ENCODE measurements at places on chromosomes 3 and 15. TPM values are rescaled to one million over a fixed set of nuclear protein-coding genes. Genes with fewer than 3 reads are reported as not detected.

- DNase-seq: no peak
Observed at GRCh38 chr3:188624828-188625227, 470.9 kb downstream of the LPP start.

DNA sequence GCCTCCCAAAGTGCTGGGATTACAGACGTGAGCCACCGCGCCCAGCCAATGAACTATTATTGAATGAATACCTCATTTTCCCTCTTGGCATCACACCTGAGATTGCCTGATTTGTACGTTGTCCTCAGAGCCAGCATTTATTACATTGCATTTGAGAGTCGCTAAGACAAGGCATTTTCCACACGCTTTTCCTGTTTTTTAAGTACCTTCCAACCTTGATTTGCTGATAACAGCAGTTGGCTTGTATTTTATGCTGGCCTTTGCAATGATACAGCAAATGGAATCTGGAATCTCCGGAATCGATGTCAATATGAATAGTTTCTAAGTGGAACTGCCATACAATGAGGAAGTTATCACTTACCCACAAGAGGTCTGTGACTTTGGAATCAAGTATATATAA lies 15.7 kb upstream of the CNBP start:
- DNase-seq: no peak

- no peak for DNase-seq
Observed at GRCh38 chr3:5653426-5654143, 466.1 kb downstream of the EDEM1 start.

DNA sequence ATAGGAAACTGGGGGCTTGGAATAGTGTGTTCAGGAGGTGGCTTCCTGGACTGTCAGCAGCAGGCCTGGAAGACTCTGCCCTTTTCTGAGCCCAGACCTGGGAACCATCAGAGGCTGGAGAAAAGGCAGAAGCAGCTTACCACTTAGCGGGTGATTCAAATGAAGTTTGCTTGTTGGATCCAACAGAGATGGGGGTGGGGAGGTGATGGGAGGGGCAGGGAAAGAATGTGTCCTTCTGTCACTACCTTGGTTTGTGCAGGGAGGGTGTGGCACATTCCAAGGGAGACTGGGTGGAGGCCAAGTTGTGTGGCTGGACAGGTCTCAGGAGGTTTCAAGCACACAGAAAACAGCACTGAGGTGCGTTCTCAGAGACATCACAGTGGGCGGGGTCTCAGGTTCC lies 58.8 kb downstream of the TRAK1 start:
- no peak for DNase-seq

- peak; percentile 59 for DNase-seq
Observed at GRCh38 chr3:182165234-182165633, 453.5 kb downstream of the SOX2 start.

DNA sequence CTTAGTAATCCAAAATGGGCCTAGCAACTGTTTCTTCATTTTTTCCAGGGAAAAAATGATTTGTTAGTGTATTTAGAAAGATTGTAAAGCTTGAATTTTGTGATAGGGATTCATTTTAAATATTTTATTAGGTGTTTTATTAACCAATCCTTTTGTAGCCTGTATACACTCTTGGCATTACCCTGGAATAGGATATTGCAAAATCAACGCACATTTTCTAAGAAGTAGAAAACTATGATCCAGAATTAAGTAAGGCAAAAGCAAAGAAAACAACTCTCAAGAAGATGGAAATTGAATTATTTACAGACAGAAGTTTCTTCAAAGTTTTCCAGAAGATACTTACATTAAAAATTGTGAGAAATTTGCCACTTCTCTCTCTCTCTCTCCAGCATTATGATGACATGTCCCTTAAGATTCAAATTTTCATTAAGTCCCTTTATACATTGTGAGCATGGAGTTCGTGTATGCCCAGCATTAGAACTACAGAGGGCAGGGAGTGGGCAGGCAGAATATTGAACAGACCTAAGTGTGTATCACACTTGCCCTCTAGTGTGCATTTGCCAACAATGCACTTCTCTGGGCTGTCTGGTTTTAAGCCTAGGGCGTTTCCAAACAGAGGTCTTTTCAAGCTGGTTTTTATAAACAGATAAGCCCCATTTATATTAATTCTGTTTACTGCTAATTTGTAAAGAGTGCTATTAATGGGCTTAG lies 28.5 kb upstream of the CMSS1 start:
- DNase-seq: peak; percentile 18

- DNase-seq: no peak
Observed at GRCh38 chr15:70525551-70525950, 237.8 kb downstream of the UACA start.

- DNase-seq: peak; percentile 93
Observed at GRCh38 chr3:9396301-9396631, 1.1 kb upstream of the SETD5 start.

- no peak for DNase-seq
Observed at GRCh38 chr15:80835336-80835735, 56.2 kb downstream of the CEMIP start.

DNA sequence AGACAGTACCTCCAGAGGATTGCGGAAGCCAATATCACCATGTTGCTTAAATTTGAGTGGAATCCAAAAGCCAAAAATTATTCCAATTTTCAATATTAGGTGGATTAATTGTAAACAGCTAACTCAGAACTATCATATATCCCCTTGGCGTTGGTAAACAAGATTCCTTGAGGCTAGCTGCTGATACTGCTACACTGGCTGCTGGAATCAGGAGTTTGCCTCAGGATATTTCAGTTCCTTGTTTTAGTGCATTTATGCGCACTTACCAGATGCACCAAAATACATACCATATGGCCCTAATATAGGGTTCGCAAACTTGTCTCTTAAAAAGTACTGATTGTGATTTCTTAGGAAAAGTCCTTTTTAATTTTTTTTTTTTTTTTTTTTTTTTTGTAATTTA lies 605.2 kb upstream of the NAALADL2 start:
- DNase-seq: no peak

DNA sequence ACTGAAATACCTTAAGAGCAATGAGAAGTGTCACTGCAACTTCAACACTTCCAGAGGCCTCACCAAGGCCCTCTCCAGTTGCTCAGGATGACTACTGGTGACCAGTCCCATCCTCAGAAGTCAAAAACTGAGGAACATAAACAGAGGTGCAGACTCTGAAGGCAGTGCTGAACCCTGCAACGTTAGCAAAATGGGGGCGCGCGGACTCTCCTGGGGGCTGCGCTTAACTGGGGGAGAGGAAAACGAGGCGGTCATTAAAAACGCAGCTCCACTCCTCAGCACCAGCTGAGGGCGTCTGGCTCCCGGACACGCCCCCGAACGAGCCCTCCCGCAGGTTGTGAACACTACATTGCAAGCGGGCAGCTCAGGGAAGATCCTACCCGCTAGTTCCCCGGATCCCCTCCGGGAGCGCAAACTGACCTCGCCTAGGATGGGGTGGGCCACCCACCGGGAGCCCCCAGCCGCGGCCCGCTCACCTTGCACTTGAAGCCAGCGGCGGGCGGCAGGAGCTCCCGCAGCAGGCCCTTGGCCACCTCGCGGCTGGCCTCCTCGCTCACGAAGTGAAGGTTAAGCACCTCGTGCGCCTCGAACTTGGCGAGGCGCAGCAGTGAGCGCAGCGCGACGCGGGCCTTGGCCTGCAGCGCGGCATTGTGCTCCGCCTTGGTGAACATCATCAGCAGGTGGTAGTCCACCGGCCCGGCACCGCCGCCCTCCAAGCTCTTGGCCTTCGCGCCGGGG lies 711 bp downstream of the XXYLT1 start:
- DNase-seq: no peak

GRCh38 chr3:135125171-135125801 lies 330.2 kb downstream of the EPHB1 start:
- DNase-seq: no peak

DNA sequence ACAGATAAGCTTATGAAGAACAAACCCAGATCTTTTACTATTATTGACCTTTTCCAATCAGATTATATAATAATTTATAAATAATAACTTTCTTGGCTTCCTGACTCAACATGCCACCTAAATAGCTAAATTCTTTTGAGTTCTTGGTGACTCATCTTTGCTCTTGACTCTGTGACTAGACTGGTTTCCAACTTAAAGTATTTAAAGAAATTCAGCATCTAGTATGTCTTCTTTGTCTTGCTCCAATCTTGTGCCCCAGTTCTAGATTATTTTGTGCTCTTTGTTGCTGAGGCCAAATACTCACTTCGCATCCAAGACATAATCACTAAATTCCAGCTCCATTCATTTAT lies 483.2 kb upstream of the TBL1XR1 start:
- DNase-seq: no peak

DNA sequence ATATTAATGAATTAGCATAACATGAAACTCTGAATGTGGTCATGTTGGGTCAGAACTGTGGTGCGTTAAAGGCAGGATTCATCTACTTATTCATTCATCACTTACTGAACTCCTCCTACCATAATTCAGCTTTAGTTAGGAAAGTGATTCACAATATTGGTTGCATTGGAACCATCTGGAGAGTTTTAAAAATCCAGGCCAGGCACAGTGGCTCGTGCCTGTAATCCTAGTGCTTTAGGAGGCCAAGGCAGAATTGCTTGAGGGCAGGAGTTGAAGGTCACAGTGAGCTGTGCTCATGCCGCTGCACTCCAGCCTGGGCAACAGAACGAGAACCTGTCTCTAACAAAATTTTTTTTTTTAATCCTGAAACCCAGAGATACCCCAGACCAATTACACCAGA lies 44.2 kb upstream of the ATG7 start:
- DNase-seq: no peak

Gene ALDH1L1
- 1.0 TPM for total RNA-seq

Gene COL6A5
- total RNA-seq: not detected

DNA sequence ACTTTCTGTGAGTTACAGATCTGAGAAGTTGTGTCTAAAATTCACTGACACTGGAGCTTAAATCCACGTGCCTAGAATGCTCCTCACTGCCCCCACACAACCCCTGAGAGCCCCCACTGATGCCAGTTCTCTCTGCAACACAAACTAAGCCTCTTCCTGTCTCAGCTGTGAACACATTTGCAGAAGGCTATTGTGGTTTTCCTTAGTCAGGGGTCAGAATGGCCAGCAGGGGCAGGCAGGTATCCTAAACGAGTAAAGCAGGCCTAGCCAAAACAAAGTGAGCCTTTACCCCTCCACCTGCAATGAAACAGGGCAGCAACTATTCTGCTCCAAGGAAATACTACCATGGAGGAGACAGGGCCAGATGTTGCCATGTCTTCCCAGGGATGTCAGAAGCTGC lies 78.6 kb downstream of the FHIT start:
- no peak for DNase-seq

Gene HRG
- 0.13 TPM for total RNA-seq

DNA sequence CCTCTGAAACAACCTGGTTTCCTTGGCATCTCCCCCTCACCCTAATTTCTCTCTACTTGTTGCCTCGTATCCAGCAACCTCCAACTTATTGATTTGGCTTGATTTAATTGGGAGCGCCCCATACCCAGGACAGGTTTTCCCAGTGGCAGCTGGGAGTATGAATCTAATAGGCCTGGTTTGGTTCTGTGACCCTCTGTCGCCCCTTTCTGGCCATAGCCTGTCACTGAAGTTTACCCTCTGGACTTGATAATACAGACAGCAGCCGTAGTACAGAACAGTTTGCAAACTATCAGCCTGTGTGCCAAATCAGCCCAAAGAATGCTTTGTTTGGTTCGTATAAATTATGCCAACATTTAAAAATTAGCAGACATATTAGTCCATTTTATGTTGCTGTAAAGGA lies 525.1 kb upstream of the GOLIM4 start:
- DNase-seq: no peak

GRCh38 chr15:65796610-65797078 lies 4.6 kb upstream of the DENND4A start:
- peak; percentile 44 for DNase-seq

Gene SLC51B
- total RNA-seq: not detected

- no peak for DNase-seq
Observed at GRCh38 chr3:19757773-19758172, 176.2 kb downstream of the EFHB start.

Gene SELENOT
- 109 TPM for total RNA-seq

GRCh38 chr15:79373728-79374127 lies 58.4 kb upstream of the MINAR1 start:
- no peak for DNase-seq

- DNase-seq: no peak
Observed at GRCh38 chr15:68334661-68335124, 57.1 kb downstream of the FEM1B start.

Gene LRRIQ4
- total RNA-seq: 0.41 TPM

- no peak for DNase-seq
Observed at GRCh38 chr15:40066589-40066988, 27.6 kb upstream of the SRP14 start.

Gene ZIC1
- not detected for total RNA-seq

Gene CHSY1
- 22.9 TPM for total RNA-seq

Gene SYNPR
- total RNA-seq: not detected

DNA sequence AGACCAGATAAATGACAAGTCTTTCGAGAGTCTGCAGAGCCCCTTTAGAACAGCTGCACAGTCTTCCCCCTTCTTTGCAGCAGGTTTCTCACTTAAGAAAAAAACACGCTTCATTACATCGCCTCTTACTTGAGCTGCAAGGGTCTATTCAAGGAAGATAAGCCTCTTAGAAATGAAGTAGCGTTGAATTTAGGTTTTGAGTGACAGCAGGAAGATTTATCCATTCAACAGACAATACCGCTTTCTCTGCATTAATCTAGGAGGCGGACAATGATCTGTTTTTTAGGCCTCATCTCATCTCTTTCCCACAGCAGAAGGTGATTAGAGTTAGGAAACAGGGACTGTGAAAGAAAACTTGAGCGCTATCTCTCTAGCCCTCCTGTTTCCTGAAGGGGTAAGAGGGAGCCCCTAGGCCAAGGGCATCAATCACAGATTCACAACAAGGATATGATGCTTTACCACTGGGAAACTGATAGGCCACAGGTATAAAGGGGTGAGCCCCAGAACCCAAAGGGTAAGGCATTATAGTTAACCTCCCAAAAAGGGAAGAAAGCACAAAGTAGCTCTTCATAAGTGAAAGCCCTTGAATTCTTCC lies 84.3 kb downstream of the MECOM start:
- DNase-seq: no peak

- no peak for DNase-seq
Observed at GRCh38 chr3:134487406-134487805, 1.5 kb downstream of the CEP63 start.
